Stimulated activated CD8-positive, alpha-beta memory T cell treated with anti-CD3 and anti-CD28 coated beads, Interleukin-15, amount 100 ng/mL, for 24 hours (primary cell): ENCODE measurements at places on chromosomes 2 and 18.

DNA sequence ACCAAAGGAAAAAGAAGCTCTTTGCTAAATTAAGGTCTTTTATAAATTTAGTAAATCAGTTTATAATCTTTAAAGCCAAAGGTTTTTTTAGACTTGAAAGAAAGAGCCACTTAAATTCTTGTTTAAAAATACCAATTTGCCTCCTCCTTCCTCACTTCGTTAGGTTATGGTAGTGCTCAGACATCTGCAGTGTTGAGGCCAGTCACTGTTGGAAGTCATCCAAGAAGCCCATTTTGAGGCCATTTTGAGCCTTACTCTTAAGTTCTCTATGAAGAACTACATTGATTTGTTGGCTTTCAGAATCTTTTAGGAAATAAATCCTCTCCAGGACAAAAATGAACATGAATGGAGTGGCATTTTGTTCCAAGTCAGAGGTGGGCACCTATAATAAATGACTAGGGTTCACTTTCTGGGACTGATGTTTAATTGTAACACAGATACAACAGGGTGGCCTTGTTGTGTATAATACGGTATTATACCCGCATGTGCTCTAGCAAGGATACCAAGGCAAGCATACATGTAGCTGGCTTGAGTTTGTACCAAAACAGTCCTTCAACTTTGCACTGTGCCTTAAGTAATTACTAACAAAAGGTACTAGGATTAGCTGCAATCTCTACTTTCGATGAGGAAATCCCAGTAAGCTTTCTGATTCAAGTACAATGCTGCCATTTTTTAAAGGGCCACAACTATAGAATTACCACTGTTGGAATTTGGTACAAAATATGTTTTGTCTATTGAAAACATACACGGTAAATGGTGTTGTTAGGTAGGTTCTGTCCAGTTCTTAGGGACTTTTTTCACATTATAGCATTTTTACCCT, 22.8 kb downstream of the SLC66A3 start:
- no peak for DNase-seq

DNA sequence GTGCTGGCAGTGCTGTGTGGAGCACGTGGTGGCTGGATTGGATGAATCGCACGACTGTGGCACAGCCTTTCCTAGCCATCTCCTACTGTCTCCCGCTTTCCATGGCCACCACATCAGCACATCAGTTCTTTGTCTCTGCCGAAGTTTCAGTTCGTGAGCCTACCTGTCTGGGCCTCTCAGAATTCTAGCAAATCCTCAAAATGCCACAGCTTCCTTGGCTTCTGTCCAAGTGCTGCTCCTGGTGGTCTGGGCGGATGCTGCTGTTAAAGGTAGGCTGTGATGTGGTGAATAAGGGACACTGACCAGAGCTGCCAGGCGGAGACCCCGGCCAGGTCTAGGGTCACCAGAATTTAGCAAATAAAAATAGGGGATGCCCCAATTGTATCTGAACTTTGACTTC, 237.4 kb downstream of the LPIN1 start:
- DNase-seq: no peak

DNA sequence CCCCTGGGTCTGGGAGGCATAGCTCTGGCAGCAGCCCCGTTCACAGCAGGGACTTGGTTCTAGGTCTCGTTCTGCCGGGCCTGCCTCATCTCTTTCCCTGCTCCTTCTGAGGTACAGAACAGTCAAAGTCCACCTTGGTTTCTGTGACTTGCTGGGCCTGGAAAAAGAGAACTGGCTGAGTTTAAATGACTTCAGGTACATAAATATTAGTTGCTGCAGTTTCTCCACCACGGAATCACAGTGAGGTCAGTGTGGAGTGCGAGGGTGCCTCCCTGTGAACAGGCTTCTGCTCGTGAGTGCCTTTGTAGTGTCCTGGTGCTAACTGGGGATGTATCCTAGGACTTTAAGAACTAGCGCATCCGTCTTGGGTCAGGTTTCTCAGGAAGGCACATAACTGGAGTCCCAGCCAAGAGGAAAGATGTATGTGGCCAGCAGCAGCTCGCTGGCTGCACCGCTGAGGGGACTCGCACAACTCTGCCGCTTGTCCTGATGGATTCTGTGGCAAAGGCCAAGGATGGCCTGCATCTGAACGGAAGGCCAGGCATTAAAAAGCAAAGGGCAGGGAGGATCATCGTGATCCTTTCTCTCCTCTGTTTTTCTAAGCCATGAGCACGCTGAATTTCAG, 188.6 kb downstream of the SH3RF3 start:
- DNase-seq: no peak

DNA sequence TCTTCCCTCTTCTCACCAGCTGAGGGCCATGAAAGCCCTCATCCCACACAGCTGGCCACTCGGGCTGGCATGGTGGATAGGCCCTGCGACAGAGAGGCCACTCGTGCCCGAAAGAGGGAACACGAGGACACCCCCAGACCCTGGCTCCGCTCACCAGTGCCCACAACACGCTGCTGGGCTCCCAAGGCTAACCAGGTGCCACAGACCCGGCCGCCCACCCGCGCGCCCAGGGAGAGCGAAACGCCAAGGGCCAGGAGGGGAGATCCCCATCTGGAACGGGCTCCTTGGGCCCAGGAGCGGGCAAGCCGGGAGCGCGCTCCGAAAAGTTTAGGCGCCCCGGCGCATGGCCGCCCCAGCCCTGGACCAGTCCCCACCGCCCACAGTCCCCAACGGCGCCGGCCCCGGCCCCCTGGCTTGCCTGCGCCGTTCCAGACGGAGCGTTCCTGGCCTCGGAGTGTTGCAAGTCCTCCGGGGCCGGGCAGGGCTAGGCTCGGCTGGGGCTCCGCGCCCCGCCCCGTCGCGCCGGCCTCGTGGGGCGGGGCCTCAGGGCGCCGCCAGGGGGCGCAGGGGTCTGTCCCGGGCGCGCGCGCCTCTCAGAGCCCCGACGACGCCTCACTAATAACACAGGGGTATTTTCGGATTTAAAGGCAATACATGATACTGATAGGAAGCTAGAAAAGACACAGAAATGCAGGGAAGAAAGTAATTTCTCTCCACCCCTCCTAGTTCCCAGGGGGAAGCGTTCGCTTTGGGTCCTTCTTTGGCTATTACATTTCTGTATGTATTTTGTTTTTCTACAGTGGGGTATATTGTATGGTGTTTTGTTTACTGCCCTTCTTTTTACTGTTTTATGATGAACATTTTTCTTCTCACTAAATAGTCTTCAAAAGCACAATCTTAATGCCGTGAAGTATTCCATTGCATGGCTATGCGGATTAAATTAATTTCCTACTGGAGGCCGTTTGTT, at the start of gene TMBIM1:
TMBIM1 (minus strand) TSS at position 456 of the 967 bp plus-strand sequence. CDS start 10,362 bp downstream, outside the sequence.
- DNase-seq: peak; percentile 67

DNA sequence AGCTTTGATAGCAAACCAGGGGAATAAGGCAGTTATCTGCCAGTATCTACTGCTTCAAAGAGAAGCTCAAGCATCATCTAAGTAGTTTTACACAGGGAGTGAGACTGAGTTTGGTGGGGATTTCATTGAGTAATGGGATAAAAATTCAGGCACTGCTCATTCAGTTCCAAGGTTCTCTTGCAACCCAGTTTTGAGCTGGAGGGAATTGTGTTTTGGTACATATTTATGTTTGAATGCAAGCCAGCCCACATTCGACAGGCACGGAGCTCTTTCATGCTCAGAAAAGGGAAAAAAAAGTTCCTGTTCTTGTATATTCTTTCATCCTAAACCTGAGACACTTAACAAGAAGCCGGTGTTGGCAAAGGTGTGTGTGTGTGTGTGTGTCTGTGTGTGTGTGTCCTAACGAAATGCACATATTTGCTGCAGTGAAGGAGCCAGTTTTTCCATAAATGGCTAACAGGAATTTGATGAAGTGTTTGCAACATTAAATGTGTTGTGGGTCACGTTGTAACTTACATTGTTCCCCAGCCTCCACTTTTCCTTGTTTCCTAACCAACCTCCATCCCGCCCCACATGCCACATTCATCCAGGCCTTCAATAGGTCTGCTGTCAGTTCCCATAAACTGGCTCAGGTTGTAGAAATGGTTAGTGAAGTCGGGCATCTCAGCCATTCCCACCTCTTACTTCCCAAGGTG, 311.1 kb downstream of the TXNL1 start:
- no peak for DNase-seq

DNA sequence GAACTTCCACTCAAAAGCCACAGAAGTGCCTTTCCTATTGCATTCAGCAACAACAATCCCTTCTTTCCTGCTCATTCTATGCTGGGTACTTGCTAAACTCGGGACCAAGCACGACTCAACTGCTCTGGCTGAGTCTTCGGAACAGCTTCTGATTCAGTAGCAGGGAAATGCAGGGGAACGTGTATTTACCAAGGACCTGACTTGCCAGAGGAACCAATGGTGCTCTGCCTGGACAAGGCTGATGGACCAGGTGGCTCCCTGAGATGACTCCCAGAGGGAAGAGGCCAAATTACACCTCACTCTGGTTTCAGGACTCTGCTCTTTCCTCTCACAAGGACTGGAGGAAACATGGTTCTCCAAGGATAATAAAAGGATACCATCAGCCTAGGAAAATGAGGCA, 12.2 kb downstream of the CXCR2 start:
- no peak for DNase-seq

DNA sequence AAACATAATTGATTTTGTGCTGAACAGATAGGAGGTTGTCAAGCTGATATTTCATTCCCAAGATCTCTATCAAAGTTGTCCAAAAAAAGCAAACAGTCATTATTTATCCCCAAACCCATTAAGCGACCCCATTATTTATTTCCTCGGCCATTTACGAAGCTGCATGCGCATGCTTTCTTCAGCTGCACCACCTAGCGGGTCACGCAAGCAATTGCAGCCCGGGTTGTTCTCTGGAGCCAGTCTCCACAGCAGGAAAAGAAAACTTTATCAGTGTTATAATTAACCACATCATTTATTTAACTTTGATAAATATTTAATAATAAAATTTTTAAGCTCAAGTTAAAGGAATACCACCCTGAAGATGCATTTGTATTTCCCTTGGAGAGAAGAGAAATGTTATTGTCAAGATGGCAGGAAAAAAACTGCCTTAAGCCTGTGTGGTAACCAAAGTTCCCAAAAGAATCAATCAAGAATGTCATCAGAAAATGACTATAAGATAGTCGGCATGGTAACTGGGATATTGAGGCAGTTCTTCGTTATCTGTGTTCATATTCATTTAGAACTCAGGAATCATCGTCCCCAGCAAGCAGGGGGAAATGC, 304.7 kb downstream of the FBXO15 start:
- DNase-seq: peak; percentile 1

DNA sequence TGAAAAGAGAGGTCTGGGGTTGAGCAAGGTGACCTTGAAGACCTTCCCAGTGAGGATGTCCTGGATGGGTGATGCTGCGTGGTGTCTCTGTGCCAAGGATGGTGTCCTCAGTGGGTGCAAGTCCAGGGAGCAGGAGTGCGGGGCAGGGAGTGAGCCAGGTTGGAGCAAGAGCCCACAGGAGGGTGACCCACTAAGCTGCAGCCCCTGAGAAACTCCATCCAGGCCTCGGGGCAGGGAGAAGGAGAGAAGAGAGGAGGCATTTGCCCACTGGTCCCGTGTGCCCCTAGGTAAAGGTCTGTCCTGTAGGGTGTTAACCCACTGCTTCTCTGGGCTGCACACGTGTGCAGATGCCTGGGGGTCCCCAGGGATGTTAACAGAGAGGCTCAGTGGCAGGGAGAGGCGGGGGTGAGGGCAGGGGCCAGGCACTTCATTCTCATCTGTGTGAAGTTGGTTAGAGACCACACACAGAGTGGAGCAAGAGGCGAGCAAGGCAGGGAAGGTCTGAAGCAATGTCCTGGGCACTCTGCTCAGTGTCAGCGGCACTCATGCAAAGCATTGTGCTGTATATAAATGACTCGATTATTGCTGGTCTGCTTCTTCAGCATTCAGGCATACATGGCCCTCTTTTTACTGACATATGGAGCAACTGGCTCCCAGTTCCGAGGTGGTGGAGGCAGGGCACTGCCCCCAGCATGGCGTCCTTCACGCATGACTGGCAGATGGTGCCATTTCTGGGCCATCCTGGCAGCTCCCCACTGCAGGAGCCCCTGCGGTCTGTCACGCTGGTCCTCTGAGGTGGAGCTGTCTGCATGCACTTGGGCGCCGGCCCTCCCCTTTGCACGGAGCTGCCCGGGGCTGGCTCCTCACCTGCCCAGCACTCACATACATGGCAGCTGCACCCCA, 117.2 kb upstream of the HS6ST1 start:
- no peak for DNase-seq

DNA sequence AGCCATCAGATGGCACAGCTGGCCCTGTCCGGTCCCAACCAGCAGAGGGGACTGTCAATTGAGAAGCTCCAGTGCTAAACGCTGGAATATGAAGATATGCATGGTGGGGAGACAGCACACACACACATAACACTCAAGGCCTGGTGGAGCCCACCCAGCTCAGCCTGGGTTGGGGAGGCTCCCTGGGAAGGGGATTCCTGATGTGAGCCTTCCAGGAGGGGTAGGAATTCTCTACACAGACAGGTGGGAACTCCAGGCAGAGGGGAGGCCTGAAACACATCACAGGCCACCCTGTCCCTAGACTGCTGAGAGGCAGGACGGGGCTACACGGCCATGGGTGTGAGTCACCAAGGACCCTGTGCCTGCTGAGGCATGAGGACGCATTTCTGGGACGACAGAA, 49.4 kb upstream of the SH3RF3 start:
- DNase-seq: no peak

GRCh38 chr2:203875471-203875870, 7.9 kb downstream of the CTLA4 start:
- DNase-seq: no peak

- DNase-seq: no peak
Observed at GRCh38 chr2:223618172-223619035, 16.2 kb upstream of the SCG2 start.
